Left cardiac atrium (tissue), 4 donors: ENCODE measurements at places on chromosomes 5 and 9.

DNA sequence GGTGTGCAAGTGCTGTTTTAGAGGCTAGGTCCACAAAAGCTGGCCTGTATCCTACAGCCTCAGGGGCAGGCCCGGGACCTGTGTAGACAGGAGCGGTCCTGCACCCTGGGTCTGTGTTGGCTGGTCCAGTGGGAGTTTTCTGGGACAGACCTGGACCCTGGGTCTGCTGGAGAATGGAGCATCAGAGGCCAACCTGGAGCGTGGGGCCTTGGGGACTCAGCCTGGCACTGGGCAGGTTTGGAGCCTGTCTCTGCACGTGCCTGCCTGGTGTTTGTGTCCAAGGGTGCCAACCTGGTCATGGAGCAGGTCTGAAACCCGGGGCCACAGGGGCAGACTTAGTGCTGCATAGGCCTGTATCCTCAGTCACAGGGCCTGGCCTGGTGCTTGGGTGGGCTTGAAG, 45.8 kb downstream of the SRFBP1 start:
- no peak for DNase-seq

DNA sequence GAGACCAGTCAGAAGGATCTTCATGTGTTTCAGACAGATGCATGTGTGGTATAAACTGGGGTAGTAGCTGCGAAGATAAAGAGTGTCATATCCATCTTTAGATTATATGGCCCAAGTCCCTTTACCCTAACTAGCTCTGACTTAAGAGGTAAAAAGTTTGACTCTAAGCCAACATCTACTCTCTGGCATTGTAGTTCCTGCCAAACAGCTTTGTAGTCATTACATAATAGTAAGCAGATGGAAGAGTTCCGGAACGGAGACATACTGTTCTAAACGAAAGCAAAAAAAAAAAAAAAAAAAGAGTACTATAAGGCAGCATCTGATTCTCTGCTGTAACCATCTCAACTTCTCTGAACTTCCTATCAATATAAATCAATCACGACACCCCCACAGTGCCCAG, 48.8 kb downstream of the CEMIP2 start:
- DNase-seq = no peak

- peak; percentile 61 for DNase-seq
These were observed 69.3 kb downstream of the OLFM1 start for GRCh38 chr9:135156525-135157510.

DNA sequence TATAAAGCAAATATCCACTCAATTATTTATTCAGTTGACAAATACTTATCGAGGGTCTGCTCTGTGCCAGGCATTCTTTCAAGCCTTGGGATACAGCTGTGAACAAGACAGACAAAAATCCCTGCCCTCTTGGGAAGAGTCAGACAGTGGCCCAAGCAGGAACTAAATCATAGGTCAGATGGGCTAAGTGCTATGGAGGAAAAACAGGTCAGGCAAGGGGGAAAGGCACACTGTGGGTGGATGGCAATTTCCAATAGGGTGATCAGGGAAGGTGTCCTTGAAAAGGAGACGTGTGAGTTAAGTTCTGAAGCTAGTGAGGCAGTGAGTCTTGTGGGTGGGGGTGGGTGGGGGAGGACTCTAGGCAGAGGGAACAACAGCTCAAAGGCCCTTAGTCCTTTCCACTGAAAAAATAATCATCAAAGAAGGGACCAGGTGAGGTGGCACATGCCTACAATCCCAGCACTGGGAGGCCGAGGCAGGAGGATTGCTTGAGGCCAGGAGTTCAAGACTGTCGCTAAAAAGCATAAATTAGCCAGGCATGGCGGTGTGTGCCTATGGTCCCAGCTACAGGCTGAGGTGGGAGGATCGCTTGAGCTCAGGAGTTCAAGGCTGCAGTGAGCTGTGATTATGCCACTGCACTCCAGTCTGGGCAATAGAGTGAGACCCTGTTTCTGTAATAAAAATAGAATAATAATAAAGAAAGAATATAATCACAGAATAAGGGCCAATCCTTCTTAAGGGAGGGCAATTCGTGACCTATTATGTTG, 95.2 kb upstream of the CPEB4 start:
- no peak for DNase-seq

GRCh38 chr9:91321691-91322090, 40.0 kb downstream of the AUH start:
- DNase-seq = no peak

- peak; percentile 43 for DNase-seq
These were observed 39.6 kb downstream of the ZNF608 start for GRCh38 chr5:124706729-124707361.

DNA sequence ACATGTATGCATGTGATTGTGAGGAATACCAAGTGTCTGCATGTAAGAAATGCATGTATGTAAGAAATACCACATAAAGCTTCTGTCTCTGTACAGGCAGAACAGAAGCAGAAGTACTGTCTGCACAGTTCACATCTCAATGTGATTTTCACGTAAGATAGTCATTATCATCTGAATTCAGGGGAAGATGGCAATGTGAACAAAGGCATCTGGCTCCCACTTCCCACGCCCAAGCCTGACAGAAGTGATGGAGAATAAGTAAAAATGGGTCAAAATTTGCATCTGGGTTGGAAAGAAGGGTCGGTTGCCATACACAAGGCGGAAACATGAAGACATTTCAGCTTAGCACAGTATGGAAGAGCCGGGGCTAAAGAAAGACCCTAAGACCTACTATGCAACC, 71.7 kb downstream of the SUSD1 start:
- no peak for DNase-seq

GRCh38 chr9:82890865-82891264, 172.1 kb downstream of the RASEF start:
- no peak for DNase-seq

- DNase-seq = no peak
These were observed 68.9 kb downstream of the MACROH2A1 start for GRCh38 chr5:135329913-135330797.

DNA sequence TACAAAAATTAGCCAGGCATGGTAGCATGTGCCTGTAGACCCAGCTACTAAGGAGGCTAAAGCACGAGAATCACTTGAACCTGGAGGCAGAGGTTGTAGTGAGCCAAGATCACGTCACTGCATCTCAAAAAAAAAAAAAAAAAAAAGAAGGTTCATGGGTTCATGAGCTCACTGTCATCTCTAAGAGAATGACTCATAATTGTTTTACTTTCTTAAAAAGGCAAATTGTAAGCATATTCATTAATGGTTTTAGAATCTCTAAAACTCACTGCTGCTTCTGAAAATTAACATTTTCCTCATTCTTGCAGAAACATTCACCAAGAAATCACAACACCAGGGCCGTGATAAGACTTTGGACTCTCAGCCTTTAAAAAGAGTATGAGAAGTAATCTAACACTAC, 103.6 kb downstream of the GNA14 start:
- DNase-seq = no peak

GRCh38 chr5:174717826-174718455, 6.4 kb upstream of the MSX2 start:
- no peak for DNase-seq
